Prostate gland (tissue), 2 donors: ENCODE measurements at places on chromosomes 2 and 18.
A peak's percentile ranks its signal among the peaks of the same experiment; 100 is the strongest.

- no peak for DNase-seq
These were observed 27.6 kb upstream of the TMBIM1 start for GRCh38 chr2:218319813-218320365.

DNA sequence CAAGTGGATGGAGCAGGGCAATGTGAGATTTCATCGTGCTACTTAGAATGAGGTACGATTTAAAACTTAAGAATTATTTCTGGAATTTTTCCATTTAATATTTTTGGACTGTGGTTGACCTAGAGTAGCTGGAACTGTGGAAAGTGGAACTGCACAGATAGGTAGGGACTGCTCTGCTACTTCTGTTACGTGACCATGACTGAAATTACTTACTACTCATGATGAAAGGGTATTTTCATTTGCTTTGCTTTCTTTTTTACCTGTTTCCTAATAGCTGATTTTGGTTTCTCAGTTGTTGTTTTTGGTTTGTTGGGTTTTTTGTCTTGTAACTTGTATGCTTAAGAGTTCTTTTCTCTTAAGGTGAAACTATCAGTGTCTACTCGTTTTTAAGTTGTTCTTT lies 11.4 kb downstream of the UBE2E3 start:
- DNase-seq = no peak

DNA sequence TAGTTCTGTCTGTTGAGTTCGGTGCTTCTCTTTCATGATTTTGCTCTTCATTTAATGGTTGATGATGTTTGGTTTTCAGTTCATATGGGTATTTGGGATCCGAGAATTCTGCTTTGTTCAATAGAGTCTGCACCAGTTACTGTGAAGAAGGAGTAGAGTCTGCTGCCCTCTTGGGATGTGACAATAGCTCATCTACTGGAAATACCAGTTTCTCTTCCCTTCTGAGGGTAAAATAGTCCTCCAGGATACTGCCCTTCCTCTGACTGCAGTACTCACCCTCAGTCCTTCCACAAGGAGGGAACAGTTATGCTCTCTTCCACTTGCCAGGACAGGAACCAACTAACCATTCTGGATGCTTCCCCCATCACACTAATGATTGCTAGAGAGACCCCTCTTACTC lies 12.5 kb upstream of the TNFAIP6 start:
- DNase-seq = no peak

- peak; percentile 76 for DNase-seq
These were observed 410 bp upstream of the TGIF1 start for GRCh38 chr18:3449512-3450011.

DNA sequence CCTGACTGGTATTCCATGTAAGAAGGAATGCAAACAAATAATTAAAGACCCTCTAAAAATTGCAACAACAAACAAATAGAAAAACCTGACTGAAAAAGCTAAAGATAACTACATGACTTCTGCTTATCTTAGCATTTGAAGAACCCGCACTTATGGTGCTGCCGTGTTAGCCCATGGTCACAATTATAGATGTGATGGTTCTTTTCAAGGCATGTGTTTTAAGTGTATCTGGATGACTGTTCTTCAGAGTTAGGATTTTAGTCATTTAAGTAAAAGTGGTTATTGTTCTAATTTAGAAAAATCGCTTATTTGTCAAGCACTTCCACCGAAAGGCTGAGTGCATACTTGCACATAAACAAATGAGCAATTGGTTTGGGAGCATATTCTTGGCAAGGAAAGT lies 77.3 kb downstream of the CPS1 start:
- DNase-seq = no peak

GRCh38 chr2:102550151-102550550 lies 69.2 kb upstream of the SLC9A2 start:
- DNase-seq = no peak

DNA sequence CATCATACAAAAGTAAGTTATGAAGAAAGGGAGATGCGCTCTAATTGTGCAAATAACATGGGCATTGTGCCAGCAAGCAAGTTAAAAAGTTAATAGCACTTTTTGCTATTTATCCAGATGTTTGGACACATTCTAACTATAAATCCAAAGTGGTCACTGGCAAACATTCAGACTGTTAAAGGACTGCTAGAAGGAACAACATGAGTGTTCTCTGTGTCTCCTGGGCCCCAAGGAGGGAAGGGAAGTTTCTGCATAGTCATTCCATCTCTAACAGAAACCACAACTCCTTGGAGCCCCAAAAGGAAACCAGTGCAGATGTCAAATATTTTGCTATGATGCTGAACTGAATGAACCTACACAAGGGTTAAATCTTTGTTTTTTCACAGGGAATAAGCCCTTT lies 213.3 kb upstream of the HNRNPA3 start:
- no peak for DNase-seq
